Natural killer cell (primary cell): ENCODE measurements at places on chromosomes 2 and 18. TPM values are rescaled to one million over a fixed set of nuclear protein-coding genes. Genes with fewer than 3 reads are reported as not detected.

The CACNB4 gene
- total RNA-seq, result 0.93 TPM

The REG3G gene
- not detected for total RNA-seq

The MERTK gene
- total RNA-seq, result 0.38 TPM

The R3HDM1 gene
- total RNA-seq, result 34.9 TPM

The SKOR2 gene
- total RNA-seq, result not detected

The PAX8 gene
- 0.57 TPM for total RNA-seq

The PSMA8 gene
- total RNA-seq, result not detected

The NIF3L1 gene
- total RNA-seq, result 9.6 TPM

The ZNF385B gene
- not detected for total RNA-seq

The VIL1 gene
- total RNA-seq, result 1.8 TPM

The DYSF gene
- 11.4 TPM for total RNA-seq

The TM4SF20 gene
- not detected for total RNA-seq

The CYP1B1 gene
- total RNA-seq, result not detected

The PJVK gene
- total RNA-seq, result 2.7 TPM

The APCDD1 gene
- total RNA-seq, result not detected

The LOXHD1 gene
- 0.48 TPM for total RNA-seq

The MTCL1 gene
- total RNA-seq, result 1.5 TPM

The BCS1L gene
- total RNA-seq, result 30.9 TPM

The POTEJ gene
- total RNA-seq, result not detected

The CLHC1 gene
- total RNA-seq, result 14.9 TPM

The MC4R gene
- not detected for total RNA-seq

The CRACDL gene
- 0.40 TPM for total RNA-seq

The RAB27B gene
- 23.0 TPM for total RNA-seq

The KYNU gene
- 3.3 TPM for total RNA-seq

The CGREF1 gene
- not detected for total RNA-seq

The POTEC gene
- not detected for total RNA-seq

The SERPINB4 gene
- total RNA-seq, result not detected

The PRKAG3 gene
- total RNA-seq, result not detected

The CCBE1 gene
- total RNA-seq, result not detected

The FAM237A gene
- total RNA-seq, result not detected

The PIEZO2 gene
- total RNA-seq, result not detected

The MZT2B gene
- total RNA-seq, result 133 TPM

The NT5DC4 gene
- total RNA-seq, result 0.45 TPM

The DOK6 gene
- not detected for total RNA-seq

The UGT1A3 gene
- total RNA-seq, result not detected

The IL1A gene
- total RNA-seq, result 1.6 TPM

The IHH gene
- total RNA-seq, result not detected

The QPCT gene
- 2.1 TPM for total RNA-seq

The SLC5A7 gene
- total RNA-seq, result not detected

The NGEF gene
- total RNA-seq, result not detected

The CCDC138 gene
- 5.6 TPM for total RNA-seq

The MCM6 gene
- 12.6 TPM for total RNA-seq
